Pons (tissue), 1 donor: ENCODE measurements at places on chromosomes 12 and 14.

DNA sequence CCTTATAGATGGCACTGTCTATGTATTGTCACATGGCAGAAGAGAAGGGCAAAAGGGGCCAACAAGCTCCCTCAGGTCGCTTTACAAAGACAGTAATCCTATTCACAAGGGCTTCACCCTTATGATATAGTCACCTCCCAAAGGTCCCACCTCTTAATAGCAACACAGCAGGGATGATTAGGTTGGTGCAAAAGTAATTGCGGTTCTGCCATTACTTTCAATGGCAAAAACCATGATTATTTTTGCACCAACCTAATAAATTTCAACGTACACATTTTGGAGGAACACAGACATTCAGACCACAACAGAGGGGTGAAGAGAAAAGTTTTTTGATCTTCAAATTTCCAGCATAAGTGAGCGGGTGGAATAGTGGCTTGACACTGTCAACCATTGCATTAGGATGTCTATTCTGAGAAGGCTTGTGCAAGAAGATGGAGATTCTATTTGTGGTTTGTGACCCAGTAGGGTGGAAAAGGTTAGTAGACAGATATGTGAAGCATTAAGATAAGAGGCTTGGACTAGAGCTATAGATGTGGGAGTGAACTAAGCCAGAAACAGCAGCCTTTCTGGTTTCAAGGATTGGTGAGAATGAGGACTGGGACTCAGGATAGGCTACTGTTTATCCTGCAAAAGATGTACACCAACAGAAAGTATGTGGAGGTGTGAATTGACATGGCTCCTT lies 75.5 kb upstream of the CPSF6 start:
- DNase-seq: no peak

- DNase-seq: peak; percentile 39
Observed at GRCh38 chr14:76267322-76268046, 108.5 kb upstream of the ESRRB start.

- DNase-seq: no peak
Observed at GRCh38 chr12:8987163-8987562, 2.2 kb upstream of the KLRG1 start.

DNA sequence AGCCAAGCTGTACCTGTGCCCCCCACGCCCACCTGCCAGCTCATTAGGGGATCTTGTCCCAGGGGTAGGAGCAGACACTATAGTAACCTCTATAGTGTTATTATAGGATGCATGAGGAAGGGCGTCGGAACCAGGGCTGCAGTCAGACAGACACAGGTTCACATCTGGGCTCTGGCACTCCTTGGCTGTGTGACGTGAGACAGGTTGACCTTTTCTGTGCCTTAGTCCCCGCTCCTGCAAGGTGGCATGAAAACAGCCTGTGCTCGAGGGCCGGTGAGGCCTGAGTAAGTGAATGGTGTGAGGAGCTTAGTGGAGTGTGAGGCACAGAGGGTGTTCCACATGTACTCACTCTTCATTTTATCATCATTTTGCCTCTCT lies 19.0 kb downstream of the ASB2 start:
- no peak for DNase-seq

GRCh38 chr14:57755018-57755521 lies 110.8 kb downstream of the SLC35F4 start:
- DNase-seq: no peak

- DNase-seq: no peak
Observed at GRCh38 chr12:3362737-3363136, 128.3 kb upstream of the PRMT8 start.

DNA sequence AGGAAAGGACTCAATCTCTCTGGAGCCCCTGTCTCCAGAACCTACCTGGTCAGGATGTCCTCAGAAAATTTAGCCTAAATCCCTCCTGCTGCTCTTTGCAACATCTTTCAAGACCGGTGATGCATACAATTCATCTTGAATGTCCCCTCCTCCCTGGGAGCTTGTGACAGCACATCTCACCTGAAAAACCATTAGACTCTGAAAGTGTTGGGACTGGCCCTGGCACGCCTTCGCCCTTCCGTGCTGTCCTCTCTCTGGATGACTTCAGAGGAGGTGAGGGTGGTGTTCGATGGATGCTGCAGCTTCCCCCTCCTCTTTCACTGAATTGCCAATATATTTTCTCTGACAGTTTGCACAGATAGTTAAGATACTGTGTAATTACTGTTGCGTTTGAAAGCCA lies 90.9 kb upstream of the CISTR start:
- no peak for DNase-seq

DNA sequence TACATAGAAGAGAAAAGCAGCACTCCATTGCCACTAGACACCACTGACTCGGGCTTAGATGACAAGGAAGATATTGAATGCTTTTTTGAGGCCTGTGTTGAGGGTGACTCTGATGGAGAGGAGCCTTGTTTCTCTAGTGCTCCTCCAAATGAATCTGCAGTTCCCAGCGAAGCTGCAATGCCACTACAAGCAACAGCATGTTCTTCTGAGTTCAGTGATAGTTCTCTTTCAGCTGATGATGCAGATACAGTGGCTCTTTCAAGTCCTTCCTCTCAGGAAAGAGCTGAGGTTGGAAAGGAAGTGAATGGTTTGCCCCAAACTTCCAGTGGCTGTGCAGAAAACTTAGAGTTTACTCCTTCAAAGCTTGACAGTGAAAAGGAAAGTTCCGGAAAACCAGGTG lies 114.5 kb upstream of the NPAS3 start:
- peak; percentile 53 for DNase-seq

DNA sequence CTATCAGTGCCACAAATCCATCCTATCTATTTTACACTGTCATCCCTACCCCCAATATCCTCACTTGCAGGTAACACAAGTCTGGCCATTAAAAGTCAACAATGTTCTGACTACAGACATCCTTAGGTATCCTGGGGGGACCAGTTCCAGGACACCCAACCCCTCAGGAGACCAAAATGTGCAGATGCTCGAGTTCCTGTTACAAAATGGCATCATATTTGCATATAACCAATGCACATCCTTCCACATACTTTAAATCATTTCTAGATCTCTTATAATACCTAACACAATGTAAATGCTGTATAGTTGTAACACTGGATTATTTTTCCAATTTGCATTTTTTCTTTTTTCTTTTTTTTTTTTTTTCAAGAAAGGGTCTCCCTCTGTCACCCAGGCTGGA lies 6.9 kb downstream of the SYCP3 start:
- no peak for DNase-seq

DNA sequence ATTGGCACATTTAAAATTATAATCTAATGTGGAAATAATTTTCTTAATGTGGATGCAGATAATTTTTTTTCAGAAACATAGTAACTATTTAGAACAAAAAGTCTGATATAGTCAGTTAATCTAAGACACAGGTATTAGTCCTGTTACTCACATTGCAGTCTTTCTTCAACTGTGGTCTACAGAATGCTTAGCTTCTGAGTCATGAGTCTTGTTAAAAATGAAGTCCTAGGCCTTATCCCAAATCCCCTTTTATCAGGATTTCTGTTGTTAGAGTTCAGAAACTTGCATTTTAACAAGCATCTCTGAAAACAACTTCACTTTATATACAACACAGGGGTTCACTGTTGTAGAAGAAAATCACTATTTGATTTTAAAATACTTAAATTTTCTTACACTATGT lies 112.2 kb downstream of the SLC16A7 start:
- no peak for DNase-seq

DNA sequence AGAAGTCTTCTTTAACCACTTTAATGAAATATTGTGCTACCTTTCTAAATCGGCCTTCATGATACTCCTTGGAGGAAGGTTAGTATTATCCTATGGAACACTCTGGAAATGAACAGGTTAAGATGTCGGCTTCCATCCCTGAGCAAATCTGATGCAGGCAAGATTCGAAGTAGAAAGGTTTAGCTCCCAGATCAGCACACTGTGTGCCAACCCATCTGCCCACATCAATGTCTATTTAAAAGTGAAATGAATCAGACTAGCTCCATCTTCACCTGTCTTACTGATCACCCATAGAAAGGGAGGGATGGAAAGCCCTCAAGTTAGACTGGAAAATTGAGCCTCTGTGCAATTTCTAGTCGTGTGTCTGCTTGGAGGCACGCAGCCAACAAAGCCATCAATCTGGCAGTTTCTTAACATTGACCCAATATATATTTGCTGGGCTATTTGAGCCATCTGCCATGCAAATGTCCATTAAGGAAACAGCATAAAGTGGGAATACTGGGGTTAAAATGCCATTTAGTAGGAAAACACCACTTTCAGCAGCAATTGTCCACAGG lies 506.1 kb downstream of the RMST start:
- no peak for DNase-seq

- no peak for DNase-seq
Observed at GRCh38 chr14:52356025-52356424, 41.9 kb downstream of the PTGER2 start.

DNA sequence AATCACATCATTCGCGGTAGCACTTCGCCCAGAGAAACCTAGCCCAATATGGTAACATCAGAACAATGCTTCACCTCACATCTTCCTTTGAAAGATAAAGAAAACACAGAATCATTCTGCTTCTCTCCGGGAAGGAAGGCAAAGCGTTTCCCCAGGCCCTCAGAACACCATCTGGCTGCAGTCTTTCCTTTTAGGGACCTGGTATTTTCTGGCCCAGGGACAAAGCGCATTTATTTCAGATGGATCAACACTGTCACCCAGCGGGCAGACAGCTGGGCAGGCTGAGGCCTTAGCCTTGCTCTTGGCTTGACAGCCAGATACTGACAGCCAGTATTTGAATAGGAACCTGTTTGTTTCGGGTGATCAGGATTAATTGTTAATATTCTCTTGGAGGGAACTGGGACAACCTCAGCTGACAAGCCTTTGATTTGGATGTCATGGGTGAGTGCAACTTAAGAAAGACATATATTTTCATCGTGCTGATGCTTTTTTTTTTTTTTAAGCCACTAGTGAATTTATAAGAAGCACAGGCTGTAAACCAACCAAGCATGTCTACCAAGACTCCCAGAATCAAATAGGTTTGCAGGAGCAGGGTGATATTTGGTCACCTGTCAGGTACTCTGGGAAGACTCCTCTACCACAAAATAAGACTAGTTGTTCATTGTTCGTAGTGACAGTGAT lies 118.9 kb downstream of the VEZT start:
- DNase-seq: peak; percentile 86

- DNase-seq: no peak
Observed at GRCh38 chr12:12011880-12012260, 58.9 kb upstream of the BCL2L14 start.

DNA sequence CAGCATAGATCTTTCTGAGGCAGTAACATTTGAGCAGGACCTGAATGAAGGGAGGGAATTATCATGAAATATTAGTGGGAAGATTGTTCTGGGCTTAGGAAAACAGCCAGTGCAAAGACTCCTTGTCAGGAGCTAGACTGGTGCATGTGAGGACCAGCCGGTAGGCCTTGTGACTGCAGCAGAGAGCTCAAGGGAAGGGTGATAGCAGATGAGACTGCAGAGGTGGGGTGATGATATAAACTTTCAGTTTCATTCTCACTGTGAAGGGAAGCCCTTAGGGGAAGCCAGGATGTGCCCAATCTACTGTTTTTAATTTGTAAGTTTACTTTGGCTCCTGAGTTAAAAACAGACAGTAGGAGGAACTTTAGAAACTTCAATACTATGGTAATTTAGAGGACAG lies 12.4 kb downstream of the IL22 start:
- DNase-seq: peak; percentile 57

DNA sequence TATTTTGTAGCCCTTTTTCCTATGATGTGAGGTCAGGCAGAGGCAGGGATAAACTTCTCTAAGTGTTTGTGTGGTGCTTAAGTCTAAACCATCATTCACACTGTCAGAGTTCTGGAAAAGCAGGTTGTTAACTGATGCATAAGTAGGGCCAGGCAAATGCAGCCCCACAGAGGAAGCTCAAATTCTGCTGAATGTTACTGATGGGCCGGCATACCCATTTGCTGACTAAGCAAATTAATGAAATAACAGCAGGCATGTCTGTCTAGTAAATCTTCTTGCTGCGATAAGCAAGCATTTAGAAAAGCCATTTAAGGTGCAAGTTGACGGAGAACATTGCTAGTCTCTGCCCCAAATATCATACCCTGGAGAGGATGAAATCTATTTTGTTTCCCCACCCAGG lies 523.2 kb upstream of the CCDC196 start:
- DNase-seq: no peak

DNA sequence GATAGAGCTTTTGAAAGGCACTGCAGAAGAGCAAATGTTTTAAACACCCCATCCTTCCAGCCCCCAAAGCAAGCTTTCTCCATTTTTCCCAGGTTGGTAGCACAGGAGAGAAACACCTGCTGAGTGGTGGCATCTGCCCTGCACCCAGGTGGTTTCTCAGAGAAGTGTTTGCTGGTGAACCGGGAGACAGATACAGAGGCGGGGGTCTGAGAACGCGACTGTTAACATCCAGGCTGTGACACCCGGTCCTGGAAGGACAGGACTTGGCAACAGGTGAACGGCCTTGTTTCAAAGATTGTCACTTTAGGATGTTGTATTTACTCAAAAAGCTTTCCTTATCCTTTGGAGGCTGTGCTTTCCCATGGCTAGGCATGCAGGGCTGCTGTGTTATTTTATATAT lies 18.5 kb downstream of the MMAB start:
- DNase-seq: no peak

DNA sequence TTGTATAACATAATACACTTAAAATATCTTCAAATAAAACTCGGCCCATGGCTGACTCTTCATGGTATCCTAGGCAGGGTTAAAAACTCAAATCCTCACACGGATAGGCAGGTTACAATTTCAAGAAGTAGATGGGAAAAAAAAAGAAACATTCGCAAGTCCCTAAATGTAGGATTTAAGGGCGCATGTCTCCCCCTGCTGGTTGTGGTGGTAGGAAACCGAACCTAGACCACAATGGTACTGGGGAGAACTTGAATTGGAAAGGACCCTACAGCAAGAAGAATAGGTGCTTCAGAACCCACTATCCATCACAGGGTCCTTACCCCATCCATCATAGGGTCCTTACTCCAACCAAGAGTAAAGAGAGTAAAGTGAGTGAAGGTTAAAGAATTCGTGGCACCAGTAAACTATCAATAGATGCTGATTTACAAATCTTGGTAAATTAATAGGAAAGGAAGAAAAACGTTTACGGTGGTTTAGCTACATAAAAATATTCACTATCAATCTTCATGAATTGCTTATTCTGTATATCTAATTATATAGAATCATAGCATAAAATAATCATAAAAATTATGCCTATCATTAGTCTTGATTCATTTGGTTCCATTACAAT lies 3.3 kb upstream of the CIPC start:
- DNase-seq: peak; percentile 88

- no peak for DNase-seq
Observed at GRCh38 chr14:35999294-35999693, 173.2 kb downstream of the BRMS1L start.

GRCh38 chr14:74976264-74977113 lies 21.1 kb upstream of the PGF start:
- no peak for DNase-seq
